ENCODE measurements at places on chromosomes 4 and X.

GRCh38 chr4:168619266-168619631, 122.4 kb downstream of the PALLD start:
- no peak for DNase-seq

GRCh38 chrX:119398587-119398973, 556 bp upstream of the SLC25A43 start:
- no peak for DNase-seq

GRCh38 chr4:98143001-98143899, at the start of gene STPG2:
Gene STPG2, minus strand, starts transcription at chr4:98143476.
- DNase-seq, result peak; percentile 94

GRCh38 chrX:13518126-13518525, 51.3 kb upstream of the EGFL6 start:
- no peak for DNase-seq

DNA sequence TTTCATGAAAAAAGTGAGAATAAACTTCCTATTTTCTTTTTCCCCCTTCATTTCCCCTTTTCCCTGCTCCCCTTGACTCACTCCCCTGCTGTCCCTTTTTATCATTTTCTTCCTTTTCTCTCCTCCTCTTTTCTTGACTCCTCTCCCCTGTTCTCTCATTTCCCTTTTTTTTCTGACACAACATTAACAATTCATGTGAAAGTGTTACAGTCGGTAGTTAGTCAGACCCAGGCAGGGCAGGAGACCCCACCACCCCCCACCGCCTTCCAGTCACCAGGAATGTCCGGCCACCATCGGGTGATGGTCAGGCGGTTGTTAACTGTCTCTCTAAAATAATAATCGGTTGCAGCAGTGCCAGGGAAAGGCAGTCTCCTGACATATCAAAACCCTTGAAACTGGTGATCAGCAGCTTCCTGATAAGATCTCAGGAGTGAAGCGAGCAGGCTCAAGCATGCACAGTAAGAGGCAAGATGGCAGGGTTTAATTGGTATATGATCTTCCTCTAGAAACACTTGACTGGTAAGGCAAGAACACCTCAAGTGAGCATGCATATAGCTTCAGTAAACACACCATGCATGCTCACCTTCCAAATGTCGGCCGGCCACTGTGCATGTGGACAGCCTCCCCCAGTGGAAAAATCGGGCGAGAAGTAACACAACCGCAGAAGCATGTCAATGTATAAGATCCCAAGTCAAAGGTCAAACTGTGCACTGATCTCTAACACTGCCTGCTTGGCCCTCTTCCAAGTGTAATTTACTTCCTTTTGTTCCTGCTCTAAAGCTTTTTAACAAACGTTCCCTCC, 191.4 kb downstream of the NDST4 start:
- no peak for DNase-seq

GRCh38 chr4:32569861-32570260, 1849.7 kb downstream of the PCDH7 start:
- DNase-seq, result peak; percentile 2

GRCh38 chr4:166377578-166377977, 504.5 kb downstream of the TLL1 start:
- no peak for DNase-seq

- DNase-seq, result no peak
These were observed 422.6 kb upstream of the SLIT2 start for GRCh38 chr4:19829101-19829500.

DNA sequence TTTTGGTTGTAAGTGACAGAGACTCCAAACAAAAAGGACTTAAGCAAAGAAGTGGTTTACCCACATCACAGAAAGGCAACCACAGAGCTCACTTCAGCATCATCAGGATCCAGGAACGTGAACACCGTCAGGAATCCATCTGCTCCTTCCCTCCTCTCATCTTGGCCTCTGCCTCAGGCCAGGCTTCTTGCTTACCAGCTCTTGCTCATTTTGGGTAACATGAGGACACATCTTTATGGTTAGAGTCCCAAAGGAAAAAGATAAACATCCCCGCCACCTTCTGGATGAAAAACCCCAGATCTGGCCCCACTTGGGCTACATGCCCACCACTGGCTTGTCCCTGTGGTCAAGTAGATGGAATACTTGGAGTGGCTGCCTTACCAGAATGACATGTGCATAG, 176.8 kb upstream of the RPL34 start:
- no peak for DNase-seq

- DNase-seq, result no peak
These were observed 132.5 kb downstream of the APBB2 start for GRCh38 chr4:41081847-41082246.

DNA sequence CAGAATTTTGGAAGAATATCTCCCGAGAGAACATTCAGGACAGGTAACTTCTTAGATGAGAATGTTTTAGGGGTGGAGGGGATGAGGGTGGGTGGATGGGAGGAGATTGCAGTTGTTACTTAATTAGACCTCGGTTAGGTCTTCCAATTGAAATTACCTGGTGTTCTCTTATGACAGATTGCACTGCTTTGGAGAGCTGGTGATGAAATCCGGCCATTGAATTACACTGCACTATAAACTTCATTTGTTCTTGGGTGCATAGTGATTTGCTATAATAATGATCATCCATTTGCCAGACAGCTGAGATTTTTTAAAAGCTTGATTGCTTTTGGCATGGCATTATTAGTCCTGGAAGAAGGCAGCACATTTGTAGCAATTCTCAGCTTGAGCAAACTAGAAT, 427.6 kb downstream of the GBA3 start:
- DNase-seq, result no peak

DNA sequence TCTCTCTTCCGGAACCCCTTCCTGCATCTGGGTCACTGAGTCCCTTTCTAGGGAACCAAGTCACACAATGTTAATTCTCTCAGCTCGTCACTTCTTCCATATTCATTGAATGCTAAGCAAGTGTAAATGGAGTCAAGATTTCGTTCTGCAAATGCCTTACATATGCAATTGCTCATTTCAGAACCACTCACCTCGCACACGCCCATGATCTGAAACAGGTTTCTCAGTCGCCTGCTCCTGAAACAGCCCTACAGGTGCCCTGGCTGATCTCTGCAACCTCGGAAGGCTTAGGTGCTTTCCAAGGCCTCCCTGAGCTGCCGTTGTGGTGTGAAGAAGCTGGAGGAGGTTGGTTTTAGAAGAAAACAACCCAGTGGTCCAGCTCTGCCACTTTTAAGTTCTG, 100.8 kb upstream of the MSX1 start:
- no peak for DNase-seq

GRCh38 chr4:62080431-62080830, 880.3 kb downstream of the ADGRL3 start:
- no peak for DNase-seq

GRCh38 chrX:18733287-18733686, 25.8 kb downstream of the PPEF1 start:
- no peak for DNase-seq

DNA sequence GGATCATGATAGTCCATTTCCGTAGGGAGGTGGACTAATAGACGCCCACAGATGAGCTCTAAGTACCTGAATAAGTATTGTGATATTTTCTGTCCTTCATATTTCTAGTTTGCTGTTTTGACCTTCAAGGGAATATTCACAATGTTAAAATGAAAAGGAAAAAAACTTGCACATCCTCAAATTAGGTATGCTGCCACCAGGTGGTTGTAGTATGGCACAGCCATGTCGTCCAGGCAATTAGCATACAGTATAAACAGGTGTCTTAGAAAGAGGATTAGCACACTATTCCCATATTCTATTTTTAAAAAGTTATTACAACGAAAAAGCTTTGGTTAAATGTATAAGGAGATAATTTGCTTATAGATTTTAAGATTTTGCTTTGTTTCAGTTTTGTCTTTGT, 802.0 kb downstream of the RPA4 start:
- DNase-seq, result peak; percentile 4

GRCh38 chr4:28518561-28519165, 1658.0 kb downstream of the STIM2 start:
- DNase-seq, result no peak

DNA sequence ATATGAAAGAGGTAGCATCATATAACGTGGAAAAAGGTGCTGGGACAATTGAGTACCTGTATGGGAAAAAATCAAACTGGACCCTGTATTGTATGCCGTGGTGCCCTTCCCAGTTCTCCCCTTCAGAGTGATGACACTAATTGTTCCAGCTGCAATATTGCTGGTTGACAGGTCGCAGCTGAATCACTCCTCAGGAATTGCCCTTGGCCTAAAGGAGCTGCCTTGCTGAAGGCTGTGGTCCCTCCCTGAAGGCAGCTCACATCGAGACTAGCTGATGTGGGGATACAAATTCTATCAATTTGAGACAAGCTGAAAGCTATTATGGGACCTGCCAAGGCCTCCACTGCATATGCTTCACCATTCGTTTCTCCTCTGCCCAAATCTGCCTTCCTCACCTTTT, 39.3 kb upstream of the CXCL8 start:
- no peak for DNase-seq

All from CD4-positive, alpha-beta T cell treated with Interleukin-21 for 1 hour (primary cell).